ENCODE measurements at places on chromosomes 4 and X. TPM values are rescaled to one million over a fixed set of nuclear protein-coding genes. Genes with fewer than 3 reads are reported as not detected.

- DNase-seq, result no peak
Observed at GRCh38 chr4:140523370-140523856, 555 bp upstream of the ELMOD2 start.

- no peak for DNase-seq
Observed at GRCh38 chr4:44257461-44257860, 191.1 kb downstream of the KCTD8 start.

DNA sequence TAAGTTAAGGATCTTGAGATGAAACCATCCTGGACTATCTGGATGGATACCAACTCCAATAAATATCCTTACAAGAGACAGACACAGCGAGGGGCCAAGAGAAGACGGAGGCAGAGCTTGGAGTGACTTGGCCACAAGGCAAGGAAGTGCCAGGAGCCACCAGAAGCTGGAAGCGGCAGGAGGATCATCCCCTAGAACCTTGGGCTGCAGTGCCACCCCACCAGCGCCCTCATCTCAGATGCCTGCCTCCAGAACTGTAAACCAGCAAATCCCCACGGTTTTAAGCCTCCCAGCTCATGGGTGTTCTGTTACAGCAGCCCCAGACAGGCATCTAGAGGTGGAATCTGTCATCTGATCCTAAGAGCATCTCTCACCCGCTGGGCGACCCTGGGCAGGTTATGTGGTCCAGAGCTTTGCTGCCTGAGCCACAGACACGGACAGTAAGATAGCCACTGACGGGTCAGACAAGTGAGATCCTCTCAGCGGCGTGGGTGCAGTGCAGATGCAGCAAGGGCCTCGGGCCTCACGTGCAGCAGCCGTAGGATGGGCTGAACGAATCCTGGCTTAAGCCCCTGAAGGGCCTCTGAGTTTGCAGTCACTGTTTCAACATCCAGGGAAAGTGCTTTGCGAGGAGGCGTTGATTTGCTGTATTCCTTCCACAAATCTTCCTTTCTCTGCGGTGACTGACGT lies 25.1 kb upstream of the MXD4 start:
- DNase-seq, result no peak

GRCh38 chr4:83217721-83218522 lies 66.7 kb downstream of the COQ2 start:
- DNase-seq, result no peak

- DNase-seq, result peak; percentile 63
Observed at GRCh38 chrX:46251755-46252154, 293.5 kb downstream of the ZNF674 start.

DNA sequence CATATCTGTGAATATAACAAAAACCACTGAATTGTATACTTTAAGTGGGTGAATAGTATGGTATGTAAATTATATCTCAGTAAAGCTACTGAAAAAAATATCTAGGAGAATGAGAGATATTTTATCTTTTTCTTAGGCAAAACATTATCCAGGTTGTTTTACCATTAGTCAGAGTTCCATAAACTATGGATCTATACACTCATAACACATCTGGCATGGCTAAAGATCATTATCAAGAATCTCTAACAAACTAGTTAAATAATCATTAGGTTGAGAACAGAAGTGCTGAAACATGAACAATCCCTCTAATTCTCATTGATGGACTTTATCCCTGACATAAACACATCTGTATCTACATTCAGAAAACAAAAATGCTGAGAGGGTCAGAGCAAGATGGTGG lies 15.6 kb downstream of the MED14 start:
- no peak for DNase-seq

DNA sequence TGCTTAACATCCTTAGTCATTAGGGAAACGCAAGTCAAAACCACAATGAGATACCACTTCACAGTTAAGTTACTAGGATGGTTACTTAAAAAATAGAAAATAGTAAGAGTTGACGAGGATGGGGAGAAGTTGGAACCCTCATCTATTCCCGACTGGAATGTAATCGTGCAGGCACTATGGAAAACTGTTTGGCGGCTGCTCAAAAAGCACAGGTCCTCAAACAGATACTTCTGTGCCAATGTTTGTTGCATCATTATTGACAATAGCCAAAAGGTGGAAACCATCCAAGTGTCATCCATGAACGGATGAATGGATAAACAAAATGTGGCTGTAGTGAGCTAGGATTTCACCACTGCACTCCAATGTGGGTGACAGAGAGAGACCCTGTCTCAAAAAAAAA lies 11.7 kb downstream of the CTAG1B start:
- DNase-seq, result no peak

- peak; percentile 1 for DNase-seq
Observed at GRCh38 chr4:44446191-44446590, 2.4 kb downstream of the KCTD8 start.

DNA sequence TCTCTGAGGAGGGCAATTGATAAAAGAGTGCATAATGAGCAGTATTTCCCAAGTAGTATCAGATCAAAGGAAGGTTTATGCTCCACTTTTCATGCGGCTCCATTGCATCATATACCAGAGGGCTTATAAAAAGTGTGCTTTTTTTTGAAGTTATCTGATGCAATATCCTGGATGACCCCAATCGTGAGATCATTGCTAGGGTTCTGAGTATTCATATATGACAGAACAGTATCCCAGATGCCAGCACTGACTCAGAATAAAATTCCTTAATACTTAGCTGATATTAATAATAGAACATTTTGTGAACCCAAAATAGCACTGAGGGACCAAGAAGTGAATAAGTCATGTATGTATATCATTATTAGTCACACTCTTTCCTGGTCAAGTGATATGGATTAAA lies 945.5 kb upstream of the AGA start:
- DNase-seq, result peak; percentile 82

DNA sequence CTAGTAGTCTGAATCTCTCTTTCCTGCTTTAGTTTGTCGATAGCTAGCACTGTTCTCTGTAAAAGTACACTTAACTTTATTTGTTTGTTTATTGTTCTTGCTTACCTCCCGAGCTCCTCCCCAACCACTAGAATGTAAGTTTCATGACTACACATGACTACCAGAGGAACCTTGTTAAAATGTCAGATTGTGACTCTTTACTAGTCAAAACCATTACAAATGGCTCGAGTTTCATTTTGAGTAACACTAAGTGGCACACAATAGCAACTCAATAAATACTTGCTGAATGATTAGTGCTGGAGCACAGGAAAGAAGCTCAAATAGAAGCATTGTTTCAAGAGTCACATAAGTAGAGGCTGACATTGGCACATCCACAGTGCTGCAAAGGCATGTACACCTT lies 116.1 kb downstream of the MAPK10 start:
- no peak for DNase-seq

GRCh38 chr4:148216866-148217814 lies 225.1 kb downstream of the NR3C2 start:
- DNase-seq, result peak; percentile 3

DNA sequence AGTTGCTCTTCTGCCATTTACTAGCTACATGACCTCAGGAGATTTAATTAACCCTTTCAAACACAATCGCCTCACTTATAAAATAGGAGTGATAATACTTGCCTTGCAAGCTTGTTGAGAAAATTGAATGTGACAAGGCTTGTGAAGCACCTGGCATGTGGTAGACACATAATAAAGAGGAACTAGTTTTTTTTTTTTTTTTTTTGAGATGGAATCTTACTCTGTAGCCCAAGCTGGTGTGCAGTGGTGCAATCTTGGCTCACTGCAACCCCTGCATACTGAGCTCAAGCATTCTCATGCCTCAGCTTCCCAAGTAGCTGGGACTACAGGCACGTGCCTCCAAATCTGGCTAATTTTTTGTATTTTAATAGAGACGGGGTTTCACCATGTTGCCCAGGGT lies 73.7 kb upstream of the STIM2 start:
- DNase-seq, result no peak

- peak; percentile 97 for DNase-seq
Observed at GRCh38 chr4:140237616-140238350, 83.8 kb upstream of the MAML3 start.

- no peak for DNase-seq
Observed at GRCh38 chr4:74734995-74735394, 59.3 kb downstream of the BTC start.

GRCh38 chr4:185196437-185196836 lies 7.4 kb downstream of the CFAP97 start:
- DNase-seq, result no peak

NUP62CL gene
- polyA plus RNA-seq, result not detected

- no peak for DNase-seq
Observed at GRCh38 chr4:62162606-62163005, 962.5 kb downstream of the ADGRL3 start.

GRCh38 chrX:11641349-11642065 lies 24.2 kb downstream of the ARHGAP6 start:
- DNase-seq, result peak; percentile 52

Measured in fibroblast of lung (primary cell).